Stimulated activated CD8-positive, alpha-beta memory T cell treated with anti-CD3 and anti-CD28 coated beads, Interleukin-4, amount 100 ng/mL, for 1 hour (primary cell): ENCODE measurements at places on chromosomes 6 and 20.

- no peak for DNase-seq
Observed at GRCh38 chr6:153150371-153150751, 19.3 kb upstream of the RGS17 start.

DNA sequence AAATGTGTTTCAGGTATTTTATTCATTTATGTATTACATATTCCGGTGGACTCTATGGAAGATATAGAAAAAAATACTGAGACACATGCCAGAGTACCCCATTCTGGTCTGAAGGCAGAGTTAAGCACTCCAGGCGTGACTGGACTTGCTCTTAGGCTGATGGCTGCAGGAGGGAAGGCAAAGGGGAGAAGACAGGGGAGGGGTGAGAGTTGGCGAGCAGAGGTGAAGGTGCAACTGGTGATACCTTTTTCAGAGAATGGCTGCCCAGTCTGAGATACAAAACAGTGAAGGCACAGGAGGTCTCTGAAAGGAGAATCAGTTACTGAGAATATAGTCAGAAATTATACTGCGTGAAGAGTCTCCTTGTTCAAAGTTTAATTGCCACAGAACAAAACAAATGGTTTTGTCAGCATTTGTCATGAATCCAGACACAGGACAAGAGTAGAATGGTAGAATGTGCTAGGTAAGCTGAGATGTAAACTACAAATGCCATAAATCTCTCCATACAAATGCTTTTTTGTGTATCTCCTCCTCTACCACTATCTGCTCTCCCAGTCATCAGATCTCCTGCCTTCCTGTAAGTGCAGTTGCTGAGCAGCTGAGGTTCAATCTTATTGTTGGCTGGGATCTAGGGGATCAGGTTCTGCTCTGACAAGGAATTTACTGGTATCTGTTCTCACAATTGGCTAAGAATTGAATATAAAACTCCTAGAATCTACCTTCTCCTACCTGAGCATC, 104.2 kb upstream of the DST start:
- DNase-seq = no peak

GRCh38 chr6:169858935-169859351, 107.5 kb downstream of the ERMARD start:
- no peak for DNase-seq

DNA sequence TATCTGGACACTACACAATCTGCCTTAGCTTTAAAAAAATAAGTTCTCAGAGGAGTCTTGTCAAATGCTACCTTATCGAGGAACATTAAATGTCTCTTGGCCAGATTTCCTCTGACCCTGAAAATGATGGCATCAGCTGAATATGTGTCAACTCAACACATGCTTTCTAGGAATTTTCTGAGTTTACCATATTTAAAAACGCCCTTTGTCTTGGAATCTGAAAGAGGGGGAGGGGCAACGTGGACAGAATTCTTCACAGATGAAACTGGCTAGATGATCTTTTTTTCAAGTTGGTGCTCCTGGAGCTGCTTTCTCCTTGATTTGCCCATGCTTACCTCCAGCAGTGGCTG, 5.1 kb downstream of the SOX4 start:
- DNase-seq = no peak

GRCh38 chr6:40350747-40351217, 236.4 kb downstream of the LRFN2 start:
- no peak for DNase-seq
